Left ventricle myocardium inferior (tissue), 1 donor: ENCODE measurements at places on chromosomes 13 and 19. TPM values are rescaled to one million over a fixed set of nuclear protein-coding genes. Genes with fewer than 3 reads are reported as not detected.

ADAMTSL5 gene
- 36.8 TPM for total RNA-seq

DNA sequence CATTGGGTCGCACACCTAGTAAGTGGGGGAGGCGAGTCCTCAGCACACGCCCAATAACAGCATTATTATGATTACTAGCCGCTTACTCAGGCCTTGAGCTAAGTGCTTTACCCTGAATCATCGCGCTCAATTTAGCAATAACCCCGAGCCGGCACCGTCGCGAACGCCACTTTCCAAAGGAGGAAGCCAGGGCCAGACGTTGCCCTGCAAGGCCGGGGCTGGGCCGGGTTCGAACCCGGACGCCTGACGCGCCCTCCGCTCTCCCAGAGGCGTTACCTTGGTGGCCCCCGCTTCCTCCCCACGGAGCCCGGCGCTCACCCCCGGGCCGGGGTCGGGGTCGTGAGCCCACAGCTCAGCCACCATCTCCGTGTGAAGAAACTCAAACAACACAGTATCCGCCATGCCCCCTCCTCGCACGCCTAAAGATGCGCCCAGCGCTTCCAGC is at the start of gene TRAPPC6A:
Gene TRAPPC6A, minus strand, starts transcription at position 421 of the 445 bp plus-strand sequence. Its CDS starts 19 bp downstream, at position 402.
- peaks cover 39% of the 10 kb centered on the region for H3K4me1 ChIP-seq
- no peaks in the 10 kb centered on the region for H3K27me3 ChIP-seq
- H3K4me3 ChIP-seq, result peak within 1 kb of the TSS; percentile 87
- no peak for DNase-seq
- H3K27ac ChIP-seq, result peak within 1 kb of the TSS; percentile 91

- no peak overlapping the region for H3K4me3 ChIP-seq
- no peaks in the 10 kb centered on the region for H3K36me3 ChIP-seq
- H3K27ac ChIP-seq, result no peak overlapping the region
- H3K4me1 ChIP-seq, result no peaks in the 10 kb centered on the region
Observed at GRCh38 chr13:80224468-80224867, 116.5 kb downstream of the SPRY2 start.

LCP1 gene
- total RNA-seq, result 14.1 TPM

DNA sequence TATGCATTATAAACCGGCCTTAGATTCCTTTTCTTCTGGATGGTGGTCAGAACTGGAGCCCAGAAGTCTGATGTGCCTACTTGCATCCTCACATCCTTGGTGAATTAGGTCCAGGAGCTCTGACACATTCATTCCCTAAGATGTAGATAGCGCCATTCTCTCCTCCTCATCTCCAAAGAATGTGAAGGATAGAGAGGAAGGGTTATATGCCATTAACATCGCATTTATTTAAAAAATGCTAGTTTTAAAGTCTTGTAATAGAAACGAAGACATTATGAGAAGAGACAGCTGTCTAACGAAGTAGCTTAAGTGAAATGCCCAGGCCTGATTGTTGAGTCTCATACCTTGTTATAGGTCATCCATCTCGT is 9.7 kb downstream of the MBNL2 start:
- H3K4me1 ChIP-seq, result peaks cover 100% of the 10 kb centered on the region
- H3K27me3 ChIP-seq, result no peaks in the 10 kb centered on the region
- no peak for DNase-seq
- H3K4me3 ChIP-seq, result no peak overlapping the region
- no peaks in the 10 kb centered on the region for H3K36me3 ChIP-seq
- H3K27ac ChIP-seq, result peak overlapping the region; percentile 36

ZNF230 gene
- total RNA-seq, result 3.5 TPM

FXYD3 gene
- total RNA-seq, result 1.1 TPM

NLRP9 gene
- total RNA-seq, result not detected

DNA sequence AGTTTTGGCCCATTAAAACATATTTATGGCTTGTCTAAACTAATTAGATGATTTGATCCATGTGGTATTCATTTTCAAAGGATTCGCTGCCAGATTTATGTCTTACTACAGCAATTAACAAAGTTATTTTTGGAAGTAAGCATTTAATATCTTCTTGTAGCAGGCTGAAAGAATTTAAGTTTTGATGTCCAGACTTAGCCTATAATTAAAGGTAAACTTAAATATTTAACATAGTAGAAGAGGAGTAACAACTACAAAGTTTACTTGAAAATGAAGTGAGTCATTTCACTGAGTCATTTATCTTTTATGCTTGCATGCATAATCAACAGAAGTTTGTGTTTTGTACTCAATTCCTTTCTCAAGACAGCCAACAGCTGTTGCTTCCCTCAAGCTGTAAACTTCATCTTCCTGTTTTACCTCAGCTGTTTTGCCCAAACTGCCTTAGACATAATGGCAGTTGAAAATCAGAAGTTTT is 58.1 kb downstream of the EDNRB start:
- H3K27ac ChIP-seq, result peak overlapping the region; percentile 69
- H3K4me3 ChIP-seq, result no peak overlapping the region
- DNase-seq, result no peak

ZC3H4 gene
- total RNA-seq, result 22.1 TPM

- H3K36me3 ChIP-seq, result no peaks in the 10 kb centered on the region
- no peak for DNase-seq
Observed at GRCh38 chr19:51458051-51458645, at the start of gene SIGLEC8. TSS of gene SIGLEC8 (minus strand) at chr19:51458454. CDS start at chr19:51458387, 67 bp downstream.

RXFP2 gene
- total RNA-seq, result not detected

DNA sequence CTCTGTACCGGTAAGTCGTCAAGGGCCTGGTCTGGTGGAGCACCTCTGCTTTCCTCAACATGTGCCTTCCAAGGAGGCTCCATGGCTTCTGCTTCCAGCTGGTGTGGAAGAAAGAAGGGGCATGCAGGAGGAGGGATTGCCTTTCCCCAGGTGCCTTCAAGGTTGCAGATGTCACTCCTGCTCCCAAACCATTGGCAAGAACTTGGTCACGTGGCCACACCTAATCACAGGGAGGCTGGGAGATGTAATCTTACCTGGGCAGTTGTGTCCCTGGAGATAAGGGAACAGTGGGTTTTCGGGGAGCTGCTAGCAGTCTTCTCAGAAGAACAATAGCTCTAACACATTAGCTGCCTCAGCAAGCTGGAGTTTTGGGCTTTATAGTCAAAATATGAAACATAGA is 9.7 kb upstream of the GPR18 start:
- H3K36me3 ChIP-seq, result no peaks in the 10 kb centered on the region
- H3K4me1 ChIP-seq, result peaks cover 21% of the 10 kb centered on the region
- no peak overlapping the region for H3K27ac ChIP-seq
- DNase-seq, result no peak
- H3K27me3 ChIP-seq, result no peaks in the 10 kb centered on the region
